Muscle of leg (tissue), 16 donors: ENCODE measurements at places on chromosomes 1 and 21.

GRCh38 chr1:227948493-227949260, 945 bp upstream of the WNT9A start:
- DNase-seq = no peak

DNA sequence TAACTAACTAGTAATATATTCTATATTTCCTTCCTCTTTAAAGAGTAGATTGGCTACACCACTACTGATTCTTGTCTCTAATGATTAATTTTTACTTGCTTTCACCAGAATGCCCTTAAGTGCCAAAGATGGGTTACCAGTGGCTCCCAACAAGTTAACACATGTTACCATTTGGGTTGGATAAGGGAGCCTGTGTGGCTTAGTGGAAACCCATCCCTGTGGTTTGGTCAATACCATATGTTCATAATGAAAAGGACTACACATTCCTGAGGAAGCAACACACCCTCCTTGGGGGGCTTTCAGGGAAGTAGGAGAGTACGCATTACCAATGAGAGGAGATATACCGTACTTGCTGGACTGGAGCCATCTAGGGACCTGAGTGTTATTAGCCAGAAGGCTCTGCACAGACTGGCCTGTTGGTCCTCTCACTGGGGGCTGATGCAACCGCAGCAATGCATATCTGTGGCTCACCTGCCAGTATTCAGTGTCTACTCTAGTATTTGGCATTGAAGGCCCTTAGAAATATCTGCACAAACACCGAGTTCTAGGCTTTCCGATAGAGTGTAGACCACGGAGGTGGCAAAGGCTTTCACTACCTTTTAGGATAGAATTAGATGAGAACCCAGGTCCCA, 29.3 kb upstream of the PLXNA2 start:
- no peak for DNase-seq

GRCh38 chr1:10709165-10709564, 87.3 kb downstream of the CASZ1 start:
- no peak for DNase-seq

DNA sequence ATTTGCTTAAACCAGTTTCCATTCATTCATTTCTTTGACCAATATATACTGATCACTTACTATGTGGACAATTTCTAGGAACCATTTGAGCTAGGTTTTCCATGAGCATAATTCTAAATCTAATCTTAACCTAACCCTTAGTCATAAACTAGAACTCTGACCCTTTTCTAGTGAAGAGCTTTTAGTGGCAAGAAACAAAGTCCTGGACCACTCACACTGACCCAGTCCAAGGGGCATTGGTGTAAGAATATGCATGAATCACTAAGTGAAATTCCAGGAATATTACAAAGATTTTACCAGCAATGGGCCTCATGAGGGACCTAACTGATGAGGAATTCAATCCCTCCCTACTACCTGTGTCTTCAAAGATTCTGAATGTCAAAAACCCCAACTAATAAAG, 40.6 kb upstream of the SLC2A1 start:
- no peak for DNase-seq

GRCh38 chr21:14617040-14617393, 70.9 kb upstream of the SAMSN1 start:
- DNase-seq = no peak

GRCh38 chr1:38244218-38244845, 197.7 kb upstream of the POU3F1 start:
- no peak for DNase-seq

GRCh38 chr1:25990702-25991395, 7.0 kb downstream of the PAFAH2 start:
- DNase-seq = no peak

GRCh38 chr1:2208309-2209239, 14.0 kb upstream of the FAAP20 start:
- peak; percentile 77 for DNase-seq
